ENCODE measurements at places on chromosomes 3 and 15.

GRCh38 chr3:39404943-39405686 is 1.4 kb upstream of the RPSA start:
- peaks cover 13% of the 10 kb centered on the region for H3K36me3 ChIP-seq
- H3K27ac ChIP-seq = peak overlapping the region; percentile 91
- DNase-seq = peak; percentile 88
- H3K4me1 ChIP-seq = peaks cover 7% of the 10 kb centered on the region

GRCh38 chr15:39056357-39056756 is 491.7 kb upstream of the RASGRP1 start:
- H3K27ac ChIP-seq = no peak overlapping the region
- H3K36me3 ChIP-seq = no peaks in the 10 kb centered on the region
- H3K4me3 ChIP-seq = no peak overlapping the region
- no peaks in the 10 kb centered on the region for H3K27me3 ChIP-seq
- no peaks in the 10 kb centered on the region for H3K4me1 ChIP-seq

GRCh38 chr15:64379216-64379960 is 1.9 kb downstream of the PCLAF start:
- no peak overlapping the region for H3K27ac ChIP-seq
- H3K36me3 ChIP-seq = no peaks in the 10 kb centered on the region

DNA sequence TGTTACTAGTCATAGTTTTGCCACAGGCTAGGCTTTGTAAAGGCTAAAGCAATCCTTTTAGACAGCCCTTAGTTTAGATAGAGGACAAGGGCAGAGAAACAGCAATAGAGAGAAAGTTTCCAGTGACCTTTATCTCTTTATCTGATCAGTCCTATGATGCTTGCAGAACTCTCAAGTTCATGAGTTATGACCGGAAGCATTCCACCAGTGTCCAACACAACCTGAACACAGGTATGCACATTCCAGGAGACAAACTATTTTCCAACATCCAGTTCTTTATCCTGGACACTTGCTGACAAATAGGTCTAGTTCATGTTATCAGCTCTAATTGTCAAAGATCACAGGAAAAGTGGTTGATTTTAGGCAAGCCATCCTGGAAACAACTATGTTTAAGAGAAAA is 422.2 kb downstream of the MAGI1 start:
- DNase-seq = no peak
- H3K4me1 ChIP-seq = no peaks in the 10 kb centered on the region
- H3K36me3 ChIP-seq = no peaks in the 10 kb centered on the region
- H3K4me3 ChIP-seq = no peak overlapping the region
- H3K27ac ChIP-seq = no peak overlapping the region
- no peaks in the 10 kb centered on the region for H3K27me3 ChIP-seq

DNA sequence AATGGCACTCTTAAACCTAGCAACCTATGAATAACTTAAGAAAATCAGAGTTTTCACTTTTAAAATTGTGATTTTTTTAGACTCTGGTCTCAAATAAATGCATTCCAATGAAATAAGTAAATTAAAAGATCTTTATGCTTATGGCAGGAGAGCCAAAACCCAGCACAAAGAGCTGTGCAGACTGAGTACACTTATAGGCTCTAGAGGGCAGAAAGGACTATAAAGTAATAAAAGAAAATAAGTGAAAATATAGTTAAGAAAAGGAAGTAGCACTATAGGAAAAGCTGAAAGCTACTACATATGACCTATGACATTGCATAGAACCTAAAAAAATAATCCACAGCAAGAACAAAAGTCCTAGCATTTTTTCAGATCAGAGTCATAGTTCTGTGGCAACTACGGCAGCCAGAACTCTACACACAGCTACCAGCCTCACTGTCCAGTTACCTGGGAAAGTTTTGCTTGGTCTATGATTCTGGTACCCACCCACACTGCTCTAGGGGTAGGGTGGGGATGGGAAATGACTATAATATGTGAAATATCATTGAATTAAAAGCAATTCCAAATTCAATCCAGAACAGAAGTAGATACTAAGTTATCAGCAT is 30.5 kb downstream of the CLASP2 start:
- H3K27ac ChIP-seq = no peak overlapping the region
- H3K4me3 ChIP-seq = no peak overlapping the region
- H3K4me1 ChIP-seq = no peaks in the 10 kb centered on the region
- no peak for DNase-seq
- H3K36me3 ChIP-seq = no peaks in the 10 kb centered on the region

DNA sequence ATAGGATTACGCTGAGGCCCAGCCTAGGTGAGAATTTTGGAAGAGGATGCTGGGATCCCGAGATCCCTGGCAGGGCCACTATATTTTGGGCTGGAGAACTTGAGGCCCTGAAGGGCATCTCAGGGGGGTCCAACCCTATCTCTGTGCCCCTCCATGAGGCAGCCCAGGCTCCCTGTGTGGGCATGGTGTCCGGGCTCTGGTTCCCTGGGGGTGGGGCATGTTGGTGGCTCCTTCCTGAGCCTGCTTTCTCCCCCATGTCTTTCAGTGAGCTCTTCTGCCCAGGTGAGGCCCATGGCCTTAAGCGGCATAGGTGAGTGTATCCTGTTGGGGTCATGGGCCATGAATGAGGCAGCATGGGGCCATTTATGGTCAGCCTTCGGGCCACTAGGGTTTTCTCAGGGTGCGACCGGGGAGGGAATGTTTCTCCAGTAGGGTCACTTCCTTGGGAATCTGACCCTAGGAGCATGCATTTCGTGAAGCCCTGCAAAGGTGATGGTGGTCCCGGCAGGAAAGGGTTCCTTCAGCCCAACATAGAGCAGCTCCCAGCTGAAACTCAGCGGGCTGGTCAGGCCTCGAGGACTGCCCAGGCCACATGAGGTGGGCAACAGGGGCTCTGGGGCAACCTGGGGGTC is 191.3 kb downstream of the UBE3A start:
- no peaks in the 10 kb centered on the region for H3K36me3 ChIP-seq
- H3K4me1 ChIP-seq = no peaks in the 10 kb centered on the region
- no peak for DNase-seq

DNA sequence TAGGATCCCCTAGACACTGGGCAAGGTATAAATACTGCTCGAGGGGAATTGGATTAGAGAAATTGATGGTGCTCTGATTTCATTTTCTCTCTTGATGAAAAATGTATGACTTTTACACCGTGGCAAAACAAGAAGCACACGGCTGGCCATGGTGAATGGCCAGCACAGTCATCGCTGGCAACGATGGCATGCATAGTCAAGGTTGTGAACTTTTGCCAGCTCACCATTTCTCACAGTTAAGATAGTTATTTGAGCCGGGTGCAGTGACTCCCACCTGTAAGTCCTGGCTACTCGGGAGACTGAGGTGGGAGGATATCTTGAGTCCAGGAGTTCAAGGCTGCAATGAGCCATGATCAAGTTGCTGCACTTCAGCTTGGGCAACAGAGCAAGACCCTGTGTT is 95.4 kb downstream of the HMG20A start:
- H3K27me3 ChIP-seq = no peaks in the 10 kb centered on the region
- peaks cover 2% of the 10 kb centered on the region for H3K4me1 ChIP-seq
- H3K4me3 ChIP-seq = no peak overlapping the region
- DNase-seq = no peak
- H3K36me3 ChIP-seq = no peaks in the 10 kb centered on the region

DNA sequence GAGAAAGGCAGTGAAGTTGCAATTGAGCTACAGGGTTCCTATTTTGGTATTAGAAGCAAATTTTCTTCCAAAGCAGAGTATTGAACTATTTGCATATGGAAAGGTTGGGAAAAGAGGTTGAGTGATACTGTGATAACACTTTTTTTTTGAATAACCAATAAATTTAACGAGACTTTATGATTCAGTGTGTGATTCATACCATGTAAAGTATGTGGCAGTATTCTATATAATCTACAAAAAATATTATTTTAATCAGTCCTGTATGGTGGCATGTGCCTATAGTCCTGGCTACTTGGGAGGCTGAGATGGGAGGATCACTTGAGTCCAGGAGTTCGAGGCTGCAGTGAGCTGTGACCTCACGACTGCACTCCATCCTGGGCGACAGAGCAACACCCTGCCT is 206.9 kb downstream of the BBX start:
- H3K4me3 ChIP-seq = no peak overlapping the region
- no peak overlapping the region for H3K27ac ChIP-seq
- H3K27me3 ChIP-seq = no peaks in the 10 kb centered on the region
- H3K36me3 ChIP-seq = no peaks in the 10 kb centered on the region

DNA sequence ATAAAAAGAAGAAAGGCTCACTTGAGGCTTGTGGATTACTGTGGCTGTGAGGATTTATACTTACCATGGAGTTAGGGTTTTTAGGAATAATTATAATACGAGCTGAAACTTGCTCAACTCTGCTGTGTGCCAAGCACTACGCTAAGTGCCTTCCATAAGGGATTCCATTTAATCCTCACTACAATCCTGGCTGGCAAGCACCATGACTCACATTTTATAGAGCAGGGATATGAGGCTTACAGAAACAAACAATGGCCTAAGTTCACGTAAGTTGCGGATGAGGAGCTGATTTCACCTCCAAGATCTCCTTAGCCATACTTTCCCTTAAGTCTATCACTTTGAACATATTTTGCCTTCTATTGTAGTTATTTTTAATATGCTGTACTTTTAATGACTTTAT is 43.9 kb upstream of the ARL8B start:
- no peaks in the 10 kb centered on the region for H3K36me3 ChIP-seq
- H3K4me3 ChIP-seq = no peak overlapping the region
- H3K4me1 ChIP-seq = no peaks in the 10 kb centered on the region
- no peak for DNase-seq

Data from mesendoderm (in vitro differentiated cells).